ENCODE measurements at places on chromosomes 2 and 18.

DNA sequence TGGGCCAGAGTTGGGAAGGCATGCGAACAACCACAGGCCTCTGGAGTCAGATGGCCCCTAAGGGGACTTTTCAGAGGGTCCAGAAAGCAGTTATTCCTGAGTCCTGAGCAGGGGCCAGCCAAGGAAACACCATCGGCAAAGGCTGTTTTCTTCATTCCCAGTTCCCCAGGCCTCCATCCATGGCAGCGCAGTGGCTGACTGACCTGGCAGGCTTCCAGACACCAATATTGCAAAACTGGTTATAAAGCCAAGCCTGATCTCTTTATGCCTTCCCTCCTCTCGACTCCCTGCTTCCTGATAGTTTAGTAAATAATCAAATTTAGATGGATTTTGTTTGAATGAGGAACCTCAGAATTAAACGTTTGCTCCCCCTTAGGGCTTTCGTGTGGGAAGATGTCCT lies 133.4 kb upstream of the ITGA6 start:
- peak; percentile 35 for DNase-seq

DNA sequence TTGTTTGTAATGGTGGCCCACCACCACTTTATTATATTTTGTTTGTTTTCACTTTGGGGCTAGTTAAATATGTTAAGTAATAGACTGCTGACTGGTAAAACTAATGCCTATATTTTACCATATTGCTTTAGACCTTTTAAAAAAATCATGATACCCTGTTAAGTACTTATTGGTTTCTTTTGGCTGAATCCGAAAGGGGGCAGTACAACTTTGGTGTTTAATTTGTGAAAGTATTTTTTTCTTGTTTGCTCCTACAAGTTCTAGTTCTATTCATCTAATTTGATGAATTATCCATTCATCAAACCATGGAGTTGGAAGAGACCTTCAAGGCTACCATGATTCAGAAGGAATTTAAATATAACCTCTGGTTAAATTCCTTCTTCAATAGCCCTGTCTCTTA lies 147.0 kb downstream of the MBD5 start:
- DNase-seq, result no peak

DNA sequence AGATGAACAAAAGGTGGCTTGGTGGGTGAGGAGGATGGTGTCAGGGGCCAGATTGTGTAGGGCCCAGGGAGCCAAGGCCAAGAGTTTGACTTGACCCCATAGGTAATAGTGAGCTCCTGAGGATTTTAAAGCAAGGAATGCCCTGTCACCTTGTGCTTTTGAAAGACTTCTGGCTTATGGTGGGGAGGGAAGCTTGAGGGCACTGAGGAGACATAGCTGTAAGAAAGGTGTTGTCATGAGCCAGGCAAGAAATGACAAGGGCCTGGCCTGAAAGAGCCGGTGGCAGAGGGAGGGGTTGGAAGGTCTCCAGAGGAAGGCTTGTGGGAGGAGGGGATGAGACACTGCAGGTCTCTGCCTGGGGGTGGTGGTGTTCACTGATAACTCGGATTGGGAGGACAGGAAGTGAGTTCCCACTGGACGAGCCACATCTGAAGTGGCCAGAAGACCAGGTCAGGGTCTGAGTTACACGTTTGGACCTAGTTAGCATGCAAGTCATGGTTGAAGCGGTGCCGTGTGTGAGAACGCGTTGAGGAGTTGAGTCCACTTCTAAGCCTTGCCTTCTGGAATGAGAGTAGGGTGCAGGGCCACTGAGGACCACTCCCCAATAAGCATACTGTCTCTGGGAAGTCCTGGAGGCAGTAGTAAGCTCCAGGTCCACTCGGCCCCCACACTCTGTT lies 64.3 kb downstream of the TET3 start:
- DNase-seq, result no peak

GRCh38 chr2:117771969-117772630 lies 42.4 kb upstream of the DDX18 start:
- peak; percentile 30 for DNase-seq

DNA sequence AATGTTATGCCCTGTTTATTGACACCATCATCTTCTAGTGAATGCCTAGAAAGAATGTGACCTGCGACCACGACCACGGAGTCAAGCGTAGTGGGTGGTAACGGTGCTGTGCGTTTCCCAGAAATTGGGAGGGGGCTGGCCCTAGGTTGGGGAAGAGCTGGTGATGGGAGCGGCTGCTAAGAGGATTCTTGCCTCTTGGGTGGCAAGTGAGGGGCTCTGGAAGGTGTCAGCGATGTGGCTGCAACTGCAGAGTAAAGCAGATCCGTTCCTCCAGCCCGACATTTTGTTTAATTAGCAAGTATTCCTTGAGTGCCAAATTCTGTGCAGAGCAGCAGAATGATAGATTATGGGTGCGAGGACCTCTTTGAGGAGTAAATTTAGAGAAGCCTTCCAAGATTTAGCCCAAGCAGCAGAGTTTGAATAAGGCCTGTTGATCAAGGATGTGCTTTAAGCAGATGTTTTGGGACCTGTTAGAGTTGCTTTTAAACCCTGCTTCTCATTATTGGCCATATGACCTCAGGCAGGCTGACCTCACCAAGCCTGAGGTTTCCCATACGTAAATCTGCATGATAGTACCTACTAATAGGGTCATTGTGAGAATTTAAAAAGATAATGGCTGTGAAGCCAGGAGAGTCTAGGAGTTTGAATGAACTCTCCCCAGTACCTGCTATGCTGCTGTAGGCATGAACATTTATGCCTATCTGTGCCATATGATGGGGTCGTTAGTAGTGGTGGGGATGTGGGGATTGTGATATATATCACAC lies 287.7 kb downstream of the PTGR3 start:
- DNase-seq, result no peak

DNA sequence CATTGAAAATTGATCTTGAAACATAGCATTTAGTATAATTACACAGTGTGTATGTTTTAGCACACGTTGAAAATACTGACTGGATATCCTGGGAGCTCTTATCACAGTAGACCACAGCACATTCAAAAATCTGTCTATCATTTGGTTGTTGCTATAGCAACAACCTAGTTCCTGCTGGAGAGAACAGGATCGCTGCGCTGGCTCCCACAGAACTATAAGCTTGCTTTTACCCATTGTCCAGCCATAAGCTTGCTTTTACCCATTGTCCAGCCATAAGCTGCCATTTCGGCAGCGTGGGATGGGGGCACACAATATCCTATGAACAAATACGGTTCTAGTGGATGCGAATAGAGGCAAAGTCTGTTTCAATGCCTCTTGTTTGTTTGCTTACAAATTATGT lies 70.4 kb upstream of the ST6GAL2 start:
- peak; percentile 62 for DNase-seq

GRCh38 chr18:13376298-13376840 lies 157.8 kb downstream of the LDLRAD4 start:
- no peak for DNase-seq

DNA sequence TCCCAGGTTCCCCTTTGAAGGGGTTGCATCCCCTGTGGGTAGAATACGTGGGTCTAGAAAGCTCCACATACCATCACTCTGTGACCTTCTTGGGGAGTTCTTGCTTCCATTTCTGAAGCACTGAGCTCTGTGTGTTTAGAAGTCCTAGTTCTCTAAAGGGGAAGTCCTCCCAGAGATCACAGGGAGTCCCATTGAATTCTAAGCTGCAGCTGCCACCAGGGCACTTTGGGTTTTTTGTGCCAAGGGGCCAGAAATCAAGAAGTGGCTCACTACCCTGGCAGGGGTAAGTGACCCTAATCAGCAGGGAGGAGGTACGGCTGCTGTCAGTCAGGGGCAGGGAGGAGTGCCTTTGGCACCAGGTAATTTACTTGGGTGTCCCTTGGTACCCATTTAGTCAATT lies 70.9 kb downstream of the EHD3 start:
- DNase-seq, result no peak

- peak; percentile 91 for DNase-seq
These were observed at the start of gene ARID5A for GRCh38 chr2:96536445-96537065. TSS of gene ARID5A (plus strand) at chr2:96536752. CDS start at chr2:96536827, 75 bp downstream.

DNA sequence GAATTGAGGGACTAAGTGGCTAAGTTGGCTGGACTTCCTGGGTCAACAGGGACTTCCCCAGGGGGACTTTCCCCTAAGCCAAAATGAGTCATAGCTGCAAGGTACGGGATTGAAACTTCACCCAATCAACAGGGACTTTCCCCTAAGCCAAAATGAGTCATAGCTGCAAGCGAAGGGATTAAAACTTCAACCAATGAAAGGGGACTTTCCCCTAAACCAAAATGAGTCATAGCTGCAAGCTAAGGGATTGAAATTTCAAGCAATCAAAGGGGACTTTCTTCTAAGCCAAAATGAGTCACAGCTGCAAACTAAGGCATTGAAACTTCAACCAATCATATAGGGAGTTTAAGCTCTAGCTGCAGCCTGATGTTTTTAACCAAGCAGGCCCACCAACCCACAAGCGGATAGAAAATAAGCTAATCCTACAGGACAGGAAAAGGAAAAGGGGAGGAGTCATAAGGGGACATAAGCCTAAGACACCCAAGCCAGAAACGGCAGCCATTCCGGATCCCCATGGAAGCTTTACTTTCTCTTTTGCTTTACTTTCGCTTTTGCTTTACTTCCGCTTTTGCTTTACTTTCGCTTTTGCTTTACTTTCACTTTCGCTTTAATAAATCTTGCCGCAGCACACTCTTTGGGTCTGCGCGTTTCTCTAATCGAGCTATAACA lies 1375.4 kb upstream of the CELF4 start:
- peak; percentile 72 for DNase-seq

DNA sequence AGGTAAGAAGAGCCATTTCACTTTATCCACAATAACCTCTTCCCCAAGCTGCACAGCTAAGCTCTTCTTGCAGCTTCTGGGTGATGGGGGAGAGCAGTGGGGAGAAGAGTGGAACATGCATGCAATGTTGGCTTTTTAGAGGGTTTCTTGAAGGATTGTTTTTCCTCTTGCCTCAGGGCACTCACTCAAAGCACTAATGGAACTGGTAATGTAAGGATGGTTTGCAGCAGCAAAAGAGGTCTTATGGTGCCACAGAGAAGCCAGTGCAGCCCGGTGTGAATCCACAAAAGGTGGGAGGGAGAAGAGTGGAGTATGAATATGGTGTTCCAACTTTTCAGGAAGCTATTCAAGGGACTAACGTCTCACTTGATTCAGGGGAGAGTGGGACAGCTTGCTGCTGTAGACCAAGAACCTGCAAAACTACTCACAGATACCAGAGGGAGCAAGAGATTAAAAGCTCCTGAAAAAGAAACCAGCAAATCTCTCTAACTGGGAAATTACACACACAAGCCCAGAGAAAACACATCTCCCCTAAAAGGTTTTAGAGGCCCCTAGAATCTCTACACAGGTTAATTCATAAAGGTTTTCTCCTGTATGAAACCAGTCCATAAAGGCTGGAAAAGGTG lies 116.4 kb downstream of the CHN1 start:
- no peak for DNase-seq

- DNase-seq, result no peak
These were observed 38.6 kb downstream of the STK25 start for GRCh38 chr2:241469746-241470145.

DNA sequence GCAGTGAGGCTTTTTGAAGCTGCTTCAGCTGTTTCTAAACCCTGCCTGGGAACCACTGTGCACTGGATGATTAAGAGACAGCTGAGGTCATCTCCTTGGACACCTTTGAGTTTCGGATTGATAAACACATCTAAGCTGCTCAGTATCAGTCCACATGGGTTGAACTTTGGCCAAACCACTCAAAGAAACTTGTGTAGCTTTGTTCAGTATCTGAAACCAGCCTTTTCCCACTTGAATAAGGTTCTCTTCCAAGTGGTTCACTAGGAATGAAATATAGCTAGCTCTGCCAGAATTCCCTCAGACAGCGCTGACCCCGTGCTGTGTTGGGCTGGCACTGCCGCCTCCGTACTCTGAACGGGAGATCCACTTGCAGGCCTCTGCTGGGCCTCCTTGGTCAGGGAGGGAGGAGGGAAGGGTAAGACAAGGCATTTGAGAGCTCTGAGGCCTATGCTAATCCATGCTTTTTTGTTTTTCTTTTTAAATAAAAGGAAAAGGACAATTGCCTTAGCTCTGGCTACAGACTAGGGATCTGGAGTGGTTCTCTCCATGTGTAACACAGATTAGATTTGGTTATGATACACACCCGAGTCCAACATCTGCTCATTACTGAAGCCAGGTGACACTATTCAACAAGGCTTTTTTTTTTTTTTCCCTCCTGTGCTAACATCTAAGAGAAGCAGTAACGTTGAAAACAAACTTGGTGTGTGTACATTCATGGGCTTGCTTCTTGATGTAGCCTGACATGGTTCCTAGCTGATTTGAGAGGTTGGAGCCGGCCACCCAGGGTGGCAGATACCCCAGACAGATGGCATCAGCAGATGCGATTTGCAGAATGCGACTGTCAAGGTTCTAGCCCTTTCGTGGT lies 67.7 kb downstream of the NCK2 start:
- DNase-seq, result peak; percentile 61

GRCh38 chr2:157305723-157306110 lies 19.9 kb downstream of the ERMN start:
- peak; percentile 36 for DNase-seq

GRCh38 chr2:128950758-128951157 lies 632.1 kb upstream of the HS6ST1 start:
- no peak for DNase-seq

GRCh38 chr18:8856212-8856611 lies 150.9 kb downstream of the MTCL1 start:
- no peak for DNase-seq

DNA sequence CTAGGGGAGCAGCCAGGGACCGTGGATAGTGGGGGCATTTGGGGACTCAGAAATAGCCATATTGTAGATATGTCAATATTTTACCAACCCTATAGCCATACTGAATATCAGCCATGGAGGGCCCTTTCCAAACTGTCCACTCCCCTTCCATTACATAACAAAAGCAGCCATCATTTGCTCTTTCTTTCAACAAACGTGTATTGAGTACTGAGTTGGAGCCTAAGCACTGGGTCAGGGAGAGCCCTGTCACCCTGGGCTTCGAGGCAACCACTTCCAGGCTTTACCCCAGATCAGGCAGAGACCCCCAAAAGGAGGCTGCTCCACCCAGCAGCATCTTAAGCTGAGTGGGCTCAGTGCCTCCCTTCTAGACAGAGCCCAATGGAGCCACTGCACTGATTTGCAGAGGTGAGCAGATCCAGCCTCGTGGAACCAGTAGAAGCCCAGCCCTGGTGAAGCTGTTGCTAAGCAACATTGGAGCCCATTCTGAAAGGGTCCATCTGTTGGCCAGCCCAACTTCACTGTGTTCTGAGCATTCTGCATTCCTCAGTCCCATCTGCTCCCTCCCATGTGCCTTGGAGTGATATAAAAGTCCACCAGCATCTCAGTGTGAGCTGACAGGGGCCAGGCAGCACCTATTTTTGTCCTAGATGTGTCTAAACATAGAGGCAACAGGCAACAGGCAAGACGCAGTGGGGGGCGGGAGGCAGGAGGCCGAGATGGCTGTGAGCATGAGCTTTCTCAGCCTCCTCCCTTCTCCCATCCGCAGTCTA lies 112.1 kb downstream of the PLB1 start:
- DNase-seq, result no peak

- DNase-seq, result peak; percentile 2
These were observed 55.5 kb downstream of the SGPP2 start for GRCh38 chr2:222479859-222480258.
